Stomach (tissue), 19 donors: ENCODE measurements at places on chromosomes 2 and 18. TPM values are rescaled to one million over a fixed set of nuclear protein-coding genes. Genes with fewer than 3 reads are reported as not detected.

DNA sequence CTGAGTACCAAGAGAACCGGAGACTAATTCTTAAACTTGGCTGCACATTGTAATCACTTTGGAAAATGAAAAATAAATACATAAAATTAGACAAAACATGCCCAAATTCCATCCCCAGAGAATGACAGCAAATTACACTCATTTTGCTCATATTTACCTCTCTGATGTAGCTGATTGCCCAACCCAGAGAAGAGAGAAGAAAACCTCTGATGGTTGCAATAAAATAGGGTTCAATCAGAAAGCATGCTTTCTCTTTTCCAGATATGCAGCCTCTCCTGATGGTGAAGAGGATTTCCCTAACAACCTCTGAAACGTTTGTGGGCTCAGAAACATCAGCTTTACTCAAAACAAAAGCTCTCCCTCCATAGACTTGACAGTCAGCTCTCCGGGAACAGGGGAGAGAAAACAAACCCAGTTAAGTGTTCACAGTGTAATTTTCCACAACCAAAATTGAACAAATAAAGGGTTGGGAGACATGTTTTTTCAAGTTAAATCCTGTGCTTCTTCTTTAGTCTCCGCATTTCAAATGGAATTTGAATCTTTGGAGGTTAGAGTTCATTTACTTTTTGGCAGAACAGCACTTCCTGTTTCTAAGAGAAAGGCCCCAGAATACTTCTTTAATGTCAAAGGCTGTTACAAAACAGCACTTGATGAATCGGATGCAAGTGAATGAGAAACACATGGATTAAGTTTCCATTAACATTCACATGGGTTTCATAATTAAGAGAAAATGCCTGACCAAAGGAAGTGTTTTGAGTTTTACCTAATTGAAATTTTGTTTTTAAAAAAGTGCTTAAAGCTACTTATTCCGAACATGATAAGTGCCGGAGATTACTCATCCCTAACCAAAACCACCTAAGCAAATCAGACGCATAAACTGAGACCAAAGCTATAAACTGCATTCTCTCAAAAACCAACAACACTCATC is 570.1 kb upstream of the SYT4 start:
- DNase-seq: no peak

- no peak for DNase-seq
These were observed 231.7 kb upstream of the SLC39A10 start for GRCh38 chr2:195425328-195425727.

- DNase-seq: no peak
These were observed 148.6 kb downstream of the TWIST2 start for GRCh38 chr2:238996331-238997136.

DNA sequence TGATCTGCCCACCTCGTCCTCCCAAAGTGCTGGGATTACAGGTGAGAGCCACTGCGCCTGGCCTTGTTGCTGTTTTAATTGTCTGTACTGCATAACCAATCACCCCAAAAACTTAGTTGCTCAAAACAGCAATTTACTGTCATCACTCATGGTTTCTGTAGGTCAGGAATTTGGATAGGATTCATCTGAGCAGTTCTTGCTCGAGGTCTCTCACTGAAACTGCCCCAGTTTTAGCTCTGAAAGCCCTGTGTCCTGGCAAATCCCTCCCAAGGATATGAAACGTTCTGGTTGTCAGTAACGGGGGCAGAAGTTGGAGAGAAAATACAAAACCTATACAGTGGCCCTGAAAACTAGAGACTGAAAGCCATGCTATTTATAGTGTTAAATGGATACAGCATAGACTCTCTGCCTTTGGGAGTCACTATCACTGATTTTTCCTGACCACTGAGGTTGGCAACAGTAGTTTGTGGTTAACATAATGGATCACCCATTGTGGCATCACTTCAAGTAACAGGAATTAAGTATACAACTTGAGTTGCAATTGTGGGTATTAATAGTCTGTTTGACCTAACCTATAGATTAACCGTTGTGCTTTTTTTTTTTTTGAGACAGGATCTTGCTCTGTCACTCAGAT is 27.2 kb upstream of the ERICH2 start:
- no peak for DNase-seq

DNA sequence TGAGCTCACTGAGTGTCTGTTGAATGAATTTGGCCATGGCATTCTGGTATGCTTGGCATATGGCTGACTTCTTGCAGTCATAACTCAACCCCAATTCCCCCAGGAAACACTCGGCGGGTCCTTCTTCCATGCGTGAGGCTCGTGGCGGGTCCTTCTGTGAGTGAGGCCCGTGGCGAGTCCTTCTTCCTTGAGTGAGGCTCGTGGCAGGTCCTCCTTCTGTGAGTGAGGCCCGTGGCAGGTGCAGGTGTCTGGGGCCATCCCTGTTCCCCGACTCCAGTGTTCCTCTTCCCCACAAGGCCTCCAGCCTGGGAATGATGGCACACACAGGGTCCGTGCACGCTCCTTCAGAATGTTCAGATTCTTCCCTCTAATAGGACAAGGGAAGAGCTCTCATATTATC is 169.0 kb downstream of the EIPR1 start:
- DNase-seq: no peak

GRCh38 chr2:1613731-1614354 is 130.5 kb downstream of the PXDN start:
- no peak for DNase-seq

DNA sequence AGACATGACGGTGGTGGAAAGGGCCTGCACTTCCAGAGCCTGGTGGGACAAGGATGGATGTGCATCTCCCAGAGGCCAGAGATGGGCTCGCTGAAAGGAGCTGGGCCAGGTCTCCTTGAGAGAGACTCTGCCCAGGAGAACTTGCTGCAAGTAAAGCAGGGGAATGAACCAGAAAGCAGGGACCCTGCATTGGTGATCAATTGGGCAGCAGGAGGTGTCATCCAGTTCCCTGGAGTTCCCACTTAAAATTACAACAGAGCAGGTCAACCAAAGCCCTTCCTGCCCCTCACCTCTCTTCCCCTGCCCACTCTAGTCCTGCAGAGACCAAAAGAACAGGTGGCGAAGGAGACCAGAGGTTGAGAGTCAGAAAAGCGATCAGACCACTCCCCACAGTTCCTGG is 69.7 kb upstream of the CAB39 start:
- DNase-seq: no peak

- no peak for DNase-seq
These were observed 21.4 kb downstream of the DRC1 start for GRCh38 chr2:26422947-26423629.

DNA sequence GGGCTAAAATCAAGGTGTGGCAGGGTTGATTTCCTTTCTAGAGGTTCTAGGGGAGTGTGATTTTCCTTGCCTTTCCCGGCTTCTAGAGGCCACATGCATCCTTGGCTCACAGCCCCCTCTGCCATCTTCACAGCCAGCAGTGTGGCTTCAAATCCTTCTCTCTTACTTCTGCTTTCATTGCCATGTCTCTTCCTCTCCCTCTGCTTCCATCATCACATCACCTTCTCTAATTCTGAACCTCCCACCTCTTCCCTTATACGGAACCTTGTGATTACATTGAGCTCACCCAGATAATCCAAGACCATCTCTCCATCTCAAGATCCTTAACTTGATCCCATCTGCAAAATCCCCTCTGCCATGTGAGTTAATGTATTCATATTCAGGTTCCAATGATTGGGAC is 56.2 kb upstream of the RMDN2 start:
- DNase-seq: no peak

- no peak for DNase-seq
These were observed 100.5 kb downstream of the SLC4A3 start for GRCh38 chr2:219727771-219728429.

GRCh38 chr2:89849731-89850130 is 1158.3 kb downstream of the RPIA start:
- no peak for DNase-seq

DNA sequence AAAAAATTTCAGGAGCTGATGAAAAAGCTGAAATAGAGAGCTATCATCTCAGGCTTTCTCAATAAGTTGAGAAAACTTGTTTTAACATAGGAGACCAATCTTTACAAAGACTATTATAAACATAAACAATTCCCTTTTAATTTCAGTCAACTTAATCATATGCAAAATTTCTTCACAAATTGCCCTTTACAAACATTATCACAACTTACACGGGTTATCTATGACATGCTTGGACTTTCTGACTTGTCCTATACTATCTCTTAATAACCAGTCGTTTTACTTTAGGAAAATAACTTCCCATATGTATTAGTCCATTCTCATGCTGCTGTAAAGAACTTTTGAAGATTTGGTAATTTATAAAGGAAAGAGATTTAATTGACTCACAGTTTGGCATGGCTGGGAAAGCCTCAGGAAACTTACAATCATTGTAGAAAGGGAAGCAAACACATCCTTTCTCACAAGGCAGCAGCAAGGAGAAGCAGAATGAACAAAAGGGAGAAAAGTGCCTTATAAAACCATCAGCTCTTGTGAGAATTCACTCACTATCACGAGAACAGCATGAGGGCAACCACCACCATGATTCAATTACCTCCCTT is 1583.7 kb upstream of the CELF4 start:
- DNase-seq: no peak

DNA sequence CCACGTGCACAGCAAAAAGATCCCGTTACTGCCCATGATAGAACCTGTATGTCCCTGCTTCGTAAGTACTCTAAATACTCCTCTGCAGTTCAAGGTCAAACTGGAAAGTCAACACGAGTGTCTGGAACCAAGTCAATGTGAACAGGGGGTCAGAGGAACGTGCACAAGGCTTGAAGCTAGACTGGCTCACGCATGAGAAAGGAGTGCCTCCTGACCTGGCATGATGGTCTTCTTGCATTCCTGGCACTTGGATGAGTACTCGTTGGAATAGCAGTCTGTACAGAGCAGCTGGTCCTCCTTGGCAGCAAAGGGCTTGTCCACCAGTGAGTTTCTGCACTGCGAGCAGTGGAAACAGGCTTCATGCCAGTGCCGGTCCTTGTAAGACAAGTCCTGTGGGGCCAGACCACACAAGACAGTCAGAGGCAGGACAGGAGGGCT is 25.5 kb downstream of the FHL2 start:
- peak; percentile 70 for DNase-seq

DNA sequence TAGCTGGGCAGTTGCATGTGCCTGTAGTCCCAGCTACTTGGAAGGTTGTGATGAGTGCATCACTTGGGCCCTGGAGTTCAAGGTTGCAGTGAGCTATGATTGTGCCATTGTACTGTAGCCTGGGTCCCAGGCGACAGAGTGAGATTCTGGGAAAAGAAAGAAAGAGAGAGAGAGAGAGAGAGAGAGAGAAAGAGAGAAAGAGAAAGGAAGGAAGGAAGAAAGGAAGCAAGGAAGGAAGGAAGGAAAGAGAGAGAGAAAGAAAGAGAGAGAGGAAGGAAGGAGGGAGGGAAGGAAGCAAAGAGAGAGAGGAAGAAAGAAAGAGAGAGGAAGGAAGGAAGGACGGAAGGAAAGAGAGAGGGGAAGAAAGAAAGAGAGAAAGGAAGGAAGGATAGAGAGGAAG is 128.4 kb downstream of the GALNT3 start:
- DNase-seq: no peak

DNA sequence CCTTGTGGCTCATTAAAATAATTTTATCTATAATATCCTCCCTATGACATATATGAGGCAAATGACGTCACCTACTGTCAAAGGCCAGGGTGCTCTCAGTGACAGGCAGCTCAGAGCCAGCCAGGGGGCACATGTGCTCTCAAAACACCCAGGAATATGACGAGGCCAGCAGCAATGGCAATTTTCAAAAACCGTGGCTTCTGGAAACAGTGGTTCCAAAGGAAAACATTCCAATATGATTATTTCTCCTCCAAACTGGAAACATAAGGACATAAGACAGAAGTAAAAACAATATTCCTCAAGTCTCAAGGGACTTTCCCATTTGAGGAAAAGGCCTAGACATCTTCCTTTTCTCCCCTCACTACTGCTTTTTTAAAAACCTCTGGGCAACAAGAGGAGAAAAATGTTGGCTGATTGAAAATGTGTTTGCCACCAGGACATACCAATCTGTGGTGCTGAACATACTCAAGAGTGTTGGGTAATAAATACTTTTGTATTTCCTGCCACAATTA is 40.8 kb downstream of the RNF152 start:
- DNase-seq: no peak

DNA sequence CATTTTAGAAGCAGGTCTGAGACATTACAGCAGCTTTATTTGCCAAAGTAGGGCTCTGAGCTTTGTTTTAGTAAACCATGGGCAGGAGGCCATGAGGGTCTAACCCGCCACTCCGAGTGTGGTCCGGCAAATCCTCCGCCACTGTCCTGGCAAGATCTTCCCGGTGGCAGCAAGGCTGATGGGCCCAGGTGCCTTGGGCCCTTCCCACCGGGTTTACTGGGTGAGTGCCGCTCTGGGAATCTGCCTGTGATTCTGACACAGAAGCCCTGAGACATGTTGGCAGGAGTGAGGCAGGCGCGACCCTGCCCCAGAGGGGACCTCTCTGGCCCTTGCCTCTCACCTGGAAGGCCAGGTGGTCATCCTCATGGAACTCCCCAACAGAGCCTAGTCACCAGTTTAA is 29.9 kb downstream of the MTERF4 start:
- DNase-seq: no peak

- DNase-seq: no peak
These were observed 58.6 kb downstream of the GALNT14 start for GRCh38 chr2:31079665-31080064.

DNA sequence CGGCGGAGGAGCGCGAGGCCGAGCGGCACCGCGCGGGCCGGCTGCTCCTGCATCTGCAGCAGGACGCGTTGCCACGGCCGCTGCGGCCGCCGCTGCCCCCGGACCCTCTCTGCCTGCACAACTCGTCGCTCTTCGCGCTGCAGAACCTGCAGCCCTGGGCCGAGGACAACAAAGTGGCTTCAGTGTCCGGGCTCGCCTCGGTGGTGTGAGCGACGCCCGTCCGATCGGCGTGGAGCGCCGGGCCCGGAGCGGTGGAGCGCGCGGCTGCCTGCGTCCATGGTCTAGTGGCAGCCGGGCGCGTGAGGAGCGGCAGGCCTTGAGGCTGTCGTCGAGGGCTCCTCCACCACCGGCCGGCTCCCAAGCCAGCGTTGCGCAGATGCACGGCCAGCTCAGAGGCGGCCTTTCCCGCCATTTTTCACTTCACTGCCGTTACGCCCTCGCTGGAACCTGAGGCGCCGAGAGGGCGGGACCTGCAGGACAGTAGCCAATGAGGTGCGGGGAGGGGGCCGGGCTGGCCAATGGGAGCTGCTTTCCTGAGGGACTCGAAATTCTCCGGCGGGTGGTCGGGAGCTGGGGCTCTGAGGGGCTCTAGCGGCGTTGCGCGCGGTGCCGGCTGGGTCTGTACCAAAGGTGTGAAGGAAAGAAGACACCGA is 1.9 kb downstream of the TLX2 start:
- peak; percentile 62 for DNase-seq

MOGAT1 gene
- not detected for total RNA-seq

SLC25A12 gene
- 34.4 TPM for total RNA-seq

GPR45 gene
- total RNA-seq: not detected

INHBB gene
- total RNA-seq: 2.2 TPM

LRRC30 gene
- not detected for total RNA-seq

ALK gene
- total RNA-seq: not detected

VSNL1 gene
- 21.9 TPM for total RNA-seq

NT5C1B gene
- total RNA-seq: not detected

FOXD4L1 gene
- not detected for total RNA-seq

LIMS4 gene
- not detected for total RNA-seq

ITGA4 gene
- 39.8 TPM for total RNA-seq

ALPP gene
- not detected for total RNA-seq

PRSS56 gene
- not detected for total RNA-seq

ACVR2A gene
- total RNA-seq: 12.7 TPM

KCNF1 gene
- not detected for total RNA-seq

STRN gene
- 15.6 TPM for total RNA-seq

GAD1 gene
- total RNA-seq: not detected

SERPINB12 gene
- not detected for total RNA-seq

FLACC1 gene
- 4.9 TPM for total RNA-seq
